Breast epithelium (tissue), 4 donors: ENCODE measurements at places on chromosomes 2 and 18.

- no peak for DNase-seq
Measured at GRCh38 chr2:197369933-197370320, 59.3 kb upstream of the ANKRD44 start.

GRCh38 chr18:79874553-79875530 lies 76.6 kb downstream of the SLC66A2 start:
- no peak for DNase-seq

GRCh38 chr2:98608116-98608961 lies at the start of the genes COA5 and UNC50:
Gene COA5, minus strand, starts transcription at chr2:98608512. Its CDS starts 107 bp downstream, at chr2:98608405.
Gene UNC50, plus strand, starts transcription at chr2:98608589. Its CDS starts 1,171 bp downstream, at chr2:98609760.
- peak; percentile 73 for DNase-seq

- no peak for DNase-seq
Measured at GRCh38 chr2:146477383-146477782, 1367.4 kb upstream of the ACVR2A start.
